Upper lobe of left lung (tissue), 6 donors: ENCODE measurements at places on chromosomes 16 and 17.

DNA sequence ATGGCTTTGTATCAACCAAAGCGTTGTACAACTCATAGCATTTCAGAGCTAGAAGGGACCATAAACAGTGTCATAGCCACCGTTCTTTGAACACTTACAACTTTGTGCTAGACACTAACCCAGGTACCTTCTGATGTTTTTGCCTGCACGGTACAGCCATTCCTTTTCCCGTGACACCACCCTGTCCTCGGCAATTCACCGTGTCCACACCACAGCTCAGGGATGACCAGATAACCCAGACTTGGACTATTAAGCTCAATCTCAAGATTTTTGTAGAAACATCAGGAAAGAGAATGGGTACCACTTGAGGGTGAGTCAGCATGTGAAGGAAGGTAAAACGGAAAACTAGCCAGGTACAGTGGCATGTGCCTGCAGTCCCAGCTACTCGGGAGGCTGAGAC is 9.8 kb upstream of the CBFB start:
- DNase-seq, result no peak

DNA sequence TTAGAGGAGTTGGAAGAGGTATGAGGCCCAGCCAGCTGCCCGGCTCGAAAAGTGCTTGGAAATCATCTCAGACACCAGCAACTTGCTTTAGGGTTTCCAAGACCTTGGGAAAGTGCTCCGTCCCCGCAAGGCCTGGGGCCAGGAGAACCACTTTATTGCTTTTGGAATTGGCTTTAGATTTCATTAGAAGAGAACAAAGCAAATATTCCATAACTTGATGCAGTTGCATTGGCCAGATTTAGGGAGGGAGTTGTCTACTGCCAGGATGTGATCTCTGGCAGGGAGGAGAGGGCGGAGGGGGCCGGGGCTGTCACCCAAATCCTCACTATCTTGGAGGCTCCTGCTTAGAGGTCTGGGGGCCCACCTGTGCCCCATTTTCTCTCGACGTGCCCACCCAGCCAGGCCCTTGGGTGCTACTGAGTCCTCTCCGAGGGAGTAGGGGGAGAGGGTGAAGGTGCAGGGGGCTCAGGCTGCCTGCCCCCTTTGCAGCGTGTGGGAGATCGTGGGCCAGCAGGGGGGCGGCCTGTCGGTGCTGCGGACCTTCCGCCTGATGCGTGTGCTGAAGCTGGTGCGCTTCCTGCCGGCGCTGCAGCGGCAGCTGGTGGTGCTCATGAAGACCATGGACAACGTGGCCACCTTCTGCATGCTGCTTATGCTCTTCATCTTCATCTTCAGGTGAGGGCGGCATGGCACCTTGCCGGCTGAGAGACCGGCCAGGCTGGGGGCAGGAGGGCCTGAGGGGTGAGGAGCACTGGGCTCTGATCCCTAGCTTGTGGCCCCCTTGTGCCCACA is 30.6 kb downstream of the CACNA1G start:
- no peak for DNase-seq

DNA sequence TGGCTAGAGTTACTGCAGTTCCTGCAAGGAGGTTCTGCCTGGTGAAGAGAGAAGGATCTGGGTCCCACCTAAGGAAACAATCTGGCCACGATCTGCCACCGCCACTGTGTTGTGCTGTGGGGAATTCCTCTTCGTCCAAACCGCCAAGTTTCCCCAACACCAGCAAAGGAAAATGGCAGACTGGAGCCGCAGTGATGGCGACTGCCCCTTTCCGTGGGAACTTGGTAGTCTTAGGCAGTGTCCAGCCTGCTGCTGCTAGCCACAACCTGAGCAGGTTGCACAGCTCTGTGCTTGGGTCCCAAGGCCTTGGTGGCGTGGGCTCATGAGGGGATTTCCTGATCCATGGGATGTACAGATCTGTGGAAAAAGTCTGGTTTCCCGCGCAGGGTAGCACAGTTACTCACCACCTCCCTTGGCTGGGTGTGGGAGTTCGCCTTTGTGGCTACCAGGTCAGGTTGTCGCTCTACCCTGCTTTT is 28.6 kb downstream of the NFATC3 start:
- no peak for DNase-seq

GRCh38 chr17:21278450-21279197 is 5.9 kb upstream of the MAP2K3 start:
- peak; percentile 91 for DNase-seq

DNA sequence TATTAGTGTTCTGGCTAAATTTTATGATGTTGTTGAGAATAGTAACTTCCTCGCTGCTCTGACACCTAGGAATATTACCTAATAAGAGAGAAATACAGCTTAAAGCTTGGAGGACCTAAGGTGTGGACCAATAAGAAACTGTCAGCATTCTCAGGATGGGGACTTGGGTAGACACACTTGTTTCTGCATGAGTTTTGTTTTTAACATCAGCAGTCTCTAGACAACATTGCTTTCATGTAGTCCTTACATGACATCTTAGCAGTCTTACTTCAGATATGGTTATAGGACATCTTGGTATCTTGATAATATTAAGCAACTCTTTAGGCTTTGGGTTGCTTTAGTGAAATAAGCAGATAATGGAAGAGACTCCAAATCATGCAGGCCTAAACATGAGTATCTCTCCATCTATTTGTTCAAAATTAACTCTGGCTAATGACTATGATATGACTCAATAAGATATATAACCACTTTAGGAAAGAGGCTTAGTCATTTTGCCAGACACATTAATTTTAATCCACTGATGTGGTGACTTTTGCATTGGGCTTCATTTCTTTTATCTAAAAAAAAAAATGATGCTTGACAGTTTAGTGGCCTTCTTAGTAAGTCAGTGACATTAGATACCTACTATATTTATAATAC is 84.5 kb downstream of the WNT3 start:
- DNase-seq, result no peak

DNA sequence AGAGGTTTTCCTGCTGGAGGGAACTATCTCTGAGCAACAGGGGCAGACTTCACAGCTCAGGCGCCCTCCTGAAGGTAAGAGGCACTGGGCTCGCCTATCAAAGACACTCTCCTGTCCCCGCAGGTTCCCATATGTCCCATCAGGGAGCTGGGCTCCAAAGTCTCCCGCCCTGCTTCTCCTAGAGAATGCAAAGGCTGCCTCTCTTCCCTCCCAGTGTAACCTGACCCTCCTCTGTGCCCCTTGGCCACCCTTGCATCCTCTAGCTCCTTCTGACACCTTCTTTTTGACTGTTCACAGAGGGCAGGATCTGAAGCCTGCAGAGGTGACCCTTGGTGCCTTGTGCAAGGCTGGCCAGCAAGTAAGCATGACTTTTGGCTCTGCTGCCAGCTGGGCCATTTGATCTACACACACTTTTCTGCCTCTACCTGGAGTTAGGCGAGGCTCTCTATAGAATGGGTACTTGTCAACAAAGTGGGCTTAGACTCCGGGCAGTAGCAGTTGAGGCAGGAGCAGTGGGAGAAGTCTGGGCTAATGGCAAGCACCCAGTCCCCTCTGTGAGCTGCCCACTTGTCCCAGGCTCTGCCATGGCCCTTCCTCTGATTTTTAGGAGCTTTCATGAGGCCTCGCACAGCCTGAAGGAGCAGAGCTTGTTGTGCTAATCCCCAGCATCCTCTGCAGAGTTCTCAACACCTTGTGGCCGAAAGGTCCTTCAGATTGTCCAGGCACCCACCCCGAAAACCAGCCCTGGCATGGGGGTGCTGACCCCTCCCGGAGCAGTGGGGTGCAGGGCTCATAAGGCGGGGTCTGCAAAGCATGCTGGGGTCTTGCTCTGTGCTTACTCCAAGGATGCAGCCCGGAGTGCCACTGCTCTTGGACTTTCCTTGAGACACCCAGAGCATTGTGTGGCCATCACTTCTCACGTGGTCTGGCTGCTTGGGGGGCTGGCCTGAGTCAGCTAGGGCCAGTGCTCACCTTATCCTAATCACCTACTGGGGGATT is 122.9 kb downstream of the METRNL start:
- peak; percentile 33 for DNase-seq

- no peak for DNase-seq
These were observed 33.9 kb downstream of the TNFRSF13B start for GRCh38 chr17:16938031-16938430.

DNA sequence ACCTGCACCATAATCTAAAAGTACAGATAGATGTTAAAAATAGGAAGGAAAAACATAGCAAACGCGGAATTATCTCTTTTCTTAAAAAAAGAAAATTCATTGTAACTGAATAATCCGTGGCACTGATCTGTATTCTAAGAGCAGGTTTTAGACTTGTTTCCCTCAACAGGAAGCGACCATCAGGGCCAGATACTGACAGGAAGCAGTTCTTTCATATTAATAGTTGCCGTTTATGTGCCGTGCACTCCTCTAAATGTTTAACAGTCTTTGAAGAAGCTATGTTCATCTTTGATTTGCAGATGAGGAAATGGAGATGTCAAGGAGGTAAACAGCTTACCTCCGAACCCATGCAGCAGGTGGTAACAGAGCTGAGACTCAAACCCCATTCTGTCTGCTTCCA is 23.6 kb downstream of the DYNLRB2 start:
- DNase-seq, result no peak

GRCh38 chr17:54899201-54899600 is 1.5 kb upstream of the TOM1L1 start:
- no peak for DNase-seq

DNA sequence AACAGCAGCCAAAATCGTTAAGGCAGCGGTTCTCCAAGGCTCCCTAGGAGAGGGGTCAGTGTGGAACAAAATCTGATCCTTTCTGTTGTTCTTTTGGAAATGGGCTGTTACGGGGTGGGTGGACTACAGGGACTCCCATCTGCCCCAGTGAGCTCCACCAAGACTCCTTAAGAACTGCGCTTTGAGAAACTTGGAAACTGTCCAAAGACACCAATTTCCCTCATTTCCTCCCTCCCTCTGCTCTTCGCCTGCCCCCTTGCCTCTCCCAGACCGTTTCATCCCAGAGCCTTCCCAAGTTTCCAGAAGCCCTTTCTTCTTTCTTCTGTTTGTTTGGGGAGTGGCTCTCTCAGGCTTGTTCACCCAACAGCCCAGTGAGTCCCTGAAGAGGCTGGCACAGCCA is 205.4 kb downstream of the COPRS start:
- DNase-seq, result no peak

DNA sequence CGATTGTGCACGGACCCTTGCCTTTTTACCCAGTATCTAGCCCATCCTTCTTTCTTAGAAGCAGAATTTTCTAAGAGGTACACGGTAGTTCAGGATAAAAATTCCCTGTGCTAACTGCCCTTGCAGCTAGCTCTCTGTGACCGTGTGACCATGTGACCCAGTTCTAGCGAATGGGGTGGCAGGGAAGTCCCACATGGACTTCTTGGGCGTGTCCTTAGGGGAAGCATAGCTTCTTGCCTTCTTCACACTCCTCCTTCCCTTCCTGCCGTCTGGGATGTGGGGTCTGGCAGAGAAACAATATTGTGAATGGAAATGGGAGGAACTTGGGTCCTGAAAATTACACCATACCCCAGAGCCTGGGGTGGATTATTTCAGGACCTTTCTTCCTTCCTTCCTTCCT is 670.7 kb downstream of the MAF start:
- DNase-seq, result no peak

GRCh38 chr17:50177983-50178834 is 12.4 kb downstream of the SGCA start:
- peak; percentile 79 for DNase-seq

GRCh38 chr17:72587773-72588511 is 467.1 kb downstream of the SOX9 start:
- no peak for DNase-seq

GRCh38 chr17:80153004-80153403 is 6.1 kb upstream of the EIF4A3 start:
- no peak for DNase-seq

GRCh38 chr17:7219812-7220592 is at the start of the genes ACADVL and DLG4:
Gene ACADVL (plus strand): TSS chr17:7219938. CDS start chr17:7219985, 47 bp downstream.
Gene DLG4 (minus strand): TSS chr17:7219836.
- peak; percentile 96 for DNase-seq

DNA sequence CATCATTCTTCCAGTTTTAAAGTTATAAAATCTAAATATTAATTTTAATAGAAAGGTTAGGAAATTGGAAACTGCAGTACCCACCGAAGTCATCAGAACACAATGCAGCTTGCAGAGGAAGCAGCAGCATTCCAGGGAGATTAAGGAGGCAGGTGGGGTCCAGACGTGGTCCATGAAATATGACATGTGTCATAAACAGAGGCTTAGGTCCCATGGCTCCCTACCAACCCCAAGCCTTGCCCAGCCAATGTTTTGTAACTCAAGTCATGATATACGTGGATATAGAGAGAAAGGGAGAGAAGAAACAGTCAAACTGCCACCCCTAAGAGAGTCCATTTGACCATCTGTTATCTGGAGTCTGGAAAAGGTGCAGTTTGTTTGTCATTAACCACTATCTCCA is 670.0 kb downstream of the TOX3 start:
- no peak for DNase-seq

DNA sequence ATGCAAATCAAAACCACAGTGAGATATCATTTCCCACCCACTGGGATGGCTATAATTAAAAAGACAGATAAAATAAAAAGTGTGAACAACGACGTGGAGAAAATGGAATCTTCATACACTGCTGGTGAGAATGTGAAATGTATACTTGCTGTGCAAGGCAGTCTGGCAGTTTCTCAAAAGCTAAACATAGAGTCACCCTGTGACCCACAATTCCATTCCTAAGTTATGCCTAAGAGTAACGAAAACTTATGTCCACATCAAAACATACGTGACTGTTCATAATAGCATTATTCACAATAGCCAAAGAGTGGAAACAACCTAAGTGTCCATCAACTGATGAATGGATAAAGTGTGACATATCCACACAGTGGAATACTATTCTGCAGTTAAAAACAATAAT is 38.1 kb upstream of the VPS4A start:
- no peak for DNase-seq

- no peak for DNase-seq
These were observed 17.1 kb downstream of the DGKE start for GRCh38 chr17:56851008-56851407.

GRCh38 chr16:31868164-31868563 is 5.4 kb upstream of the ZNF267 start:
- no peak for DNase-seq

DNA sequence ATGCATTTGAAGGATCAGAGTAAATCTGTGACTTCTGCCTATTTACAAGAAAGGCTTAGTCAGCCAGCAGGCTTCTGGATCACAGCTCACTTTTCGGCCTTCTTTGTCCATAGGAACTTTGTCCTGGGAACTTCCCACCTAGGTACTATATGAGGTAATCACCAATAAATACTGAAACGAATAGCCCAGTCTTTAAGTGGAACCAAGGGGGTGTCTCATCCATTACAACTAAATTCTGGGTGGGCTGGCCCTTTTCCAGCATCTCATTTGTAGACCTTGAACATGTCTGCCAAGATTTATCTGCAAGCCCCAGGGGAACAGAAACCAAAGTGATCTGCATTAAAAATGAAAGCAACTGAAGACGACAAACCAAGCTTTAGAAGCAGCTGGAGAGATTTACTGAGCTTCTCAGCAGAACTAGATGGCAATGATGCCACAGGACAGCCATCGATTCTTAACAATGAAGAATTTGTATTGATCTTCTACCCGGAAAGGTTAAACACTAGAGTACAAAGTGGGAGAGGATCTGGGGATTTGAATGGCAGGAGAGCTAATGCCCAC is 55.5 kb downstream of the SNX11 start:
- no peak for DNase-seq

DNA sequence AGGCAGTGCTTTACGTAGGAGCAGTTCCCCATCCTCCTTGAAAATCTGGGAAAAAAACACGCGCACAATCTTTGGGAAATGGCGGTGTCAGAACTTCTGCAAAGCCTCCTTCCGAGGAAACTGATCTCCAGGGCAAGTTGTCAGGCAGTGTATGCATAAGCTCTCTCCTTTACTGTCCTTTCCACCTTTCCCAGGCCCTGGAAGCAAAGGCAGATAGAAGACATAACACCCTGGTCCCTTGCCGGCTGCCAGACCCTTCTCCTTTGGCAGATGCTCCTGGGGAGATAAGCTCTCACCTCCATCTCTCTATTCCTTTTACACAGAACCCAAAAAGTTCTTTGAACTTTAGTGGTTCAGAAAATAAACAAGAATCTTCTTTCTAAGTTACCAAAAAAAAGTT is 12.4 kb downstream of the TOB1 start:
- DNase-seq, result no peak
